Fibroblast of skin of left biceps (primary cell): ENCODE measurements at places on chromosomes 3 and 15.

DNA sequence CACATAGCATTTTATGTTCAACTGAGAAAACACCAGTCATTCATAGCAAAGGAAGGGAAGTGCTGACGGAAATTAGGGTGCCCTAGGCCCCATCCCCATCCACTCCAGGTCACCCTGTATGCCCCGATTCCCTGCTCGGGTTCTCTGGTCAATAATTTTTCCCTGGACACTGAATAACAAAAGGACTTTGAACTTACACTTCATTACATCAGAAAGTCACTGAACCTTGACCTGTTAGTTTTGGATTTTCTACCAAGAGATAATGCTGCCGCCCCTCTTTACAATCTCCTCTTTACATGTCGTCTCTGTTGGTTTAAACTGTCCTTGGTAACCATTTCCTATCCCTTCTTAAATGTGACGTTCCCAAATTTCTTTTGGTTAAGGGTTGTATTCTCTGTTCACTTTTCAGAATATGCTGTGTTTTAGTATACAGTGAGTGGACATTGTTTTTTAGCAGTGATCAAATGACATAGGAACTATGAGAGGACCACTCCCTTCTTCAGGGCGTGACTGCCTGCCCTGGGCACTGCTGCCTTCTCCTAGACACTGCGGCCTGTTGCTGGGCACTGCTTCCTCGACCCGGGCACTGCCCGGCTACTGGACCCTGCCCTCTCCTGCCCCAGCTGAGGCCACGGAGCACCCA, 13.6 kb upstream of the AHSG start:
- no peak for DNase-seq

- no peak for DNase-seq
Observed at GRCh38 chr3:149655826-149656574, 1.8 kb downstream of the WWTR1 start.

DNA sequence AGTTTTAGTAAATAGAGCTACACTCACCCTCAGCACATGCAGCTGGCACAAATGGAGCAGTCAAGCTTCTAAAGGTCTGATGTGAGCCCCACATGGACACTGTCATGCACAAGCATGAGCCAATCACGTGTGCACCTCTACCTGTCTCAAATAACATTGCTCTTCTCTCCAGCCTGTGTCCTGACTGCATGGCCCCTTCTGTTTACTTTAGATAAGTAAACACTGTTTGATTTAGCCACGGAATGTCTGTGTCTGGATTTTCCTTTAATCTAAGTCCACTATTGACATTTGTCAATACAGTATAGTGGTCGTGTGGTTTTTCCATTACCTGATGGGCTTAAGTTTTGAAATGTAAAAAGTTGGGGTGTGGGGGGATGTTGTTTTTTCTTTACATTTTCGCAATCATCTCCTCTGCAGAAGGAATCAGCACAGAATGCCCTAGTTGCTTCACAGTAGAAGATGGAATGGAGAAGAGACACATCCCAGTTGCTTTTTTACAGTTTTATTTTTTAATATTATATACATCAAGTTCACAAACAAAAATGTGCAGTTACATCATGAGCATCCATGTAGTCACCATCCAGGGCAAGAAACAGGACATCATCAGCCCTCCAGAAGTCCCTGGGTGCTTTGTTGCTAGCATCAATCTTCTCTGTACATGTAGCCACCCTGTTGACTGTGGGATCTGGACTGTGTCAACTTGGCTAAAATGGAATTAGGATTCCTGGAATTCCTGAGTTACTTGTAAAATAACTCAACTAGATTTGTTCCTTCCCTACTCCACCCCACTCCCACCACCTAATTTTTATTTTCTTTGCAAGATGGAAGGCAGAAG, 146.1 kb downstream of the UACA start:
- no peak for DNase-seq

DNA sequence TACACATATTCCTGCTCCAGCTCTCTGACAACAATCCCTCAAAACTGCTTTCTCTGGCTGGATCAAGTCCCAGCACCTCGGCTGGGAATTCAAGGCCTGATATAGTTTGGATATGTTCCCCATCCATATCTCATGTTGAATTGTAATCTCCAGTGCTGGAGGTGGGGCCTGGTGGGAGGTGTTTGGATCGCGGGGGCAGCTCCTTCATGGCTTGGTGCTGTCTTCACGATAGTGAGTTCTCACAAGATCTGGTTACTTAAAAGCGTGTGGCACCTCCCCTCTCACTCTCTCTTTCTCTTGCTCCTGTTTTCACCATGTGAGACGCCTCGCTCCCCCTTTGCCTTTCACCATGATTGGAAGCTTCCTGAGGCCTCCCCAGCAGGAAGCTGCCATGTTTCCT, 47.4 kb upstream of the SYN2 start:
- DNase-seq, result no peak

- peak; percentile 13 for DNase-seq
Observed at GRCh38 chr3:74315291-74315690, 299.2 kb downstream of the CNTN3 start.

DNA sequence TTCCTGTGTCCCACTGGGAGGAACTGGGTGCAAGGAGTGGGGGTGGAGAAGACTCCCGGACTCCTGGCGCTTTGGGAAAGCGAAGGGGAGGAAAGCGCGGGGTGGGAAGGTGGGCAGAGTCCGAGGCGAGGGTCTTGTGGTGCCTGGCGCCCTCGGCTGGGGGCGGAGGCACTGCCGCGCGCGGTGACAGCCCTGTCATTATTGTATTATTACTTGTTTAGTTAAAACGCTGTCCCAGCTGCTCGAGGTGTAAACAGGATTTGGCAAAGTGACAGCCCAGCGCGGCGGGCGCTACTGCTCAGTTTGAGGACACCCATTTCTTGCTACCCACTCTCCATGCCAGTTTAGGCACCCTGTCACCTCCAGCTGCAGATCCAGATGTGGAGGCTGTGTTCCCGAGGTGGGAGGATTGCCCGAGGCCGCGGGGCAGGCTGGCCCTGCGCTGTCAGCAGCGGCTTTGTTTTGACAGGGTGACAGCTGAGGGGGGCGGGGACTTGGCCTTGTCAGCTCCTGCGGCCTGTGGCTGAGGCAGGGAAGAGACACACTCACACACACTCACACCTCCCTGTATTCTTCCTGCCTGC, 1.0 kb downstream of the KAT2B start:
- DNase-seq, result no peak

DNA sequence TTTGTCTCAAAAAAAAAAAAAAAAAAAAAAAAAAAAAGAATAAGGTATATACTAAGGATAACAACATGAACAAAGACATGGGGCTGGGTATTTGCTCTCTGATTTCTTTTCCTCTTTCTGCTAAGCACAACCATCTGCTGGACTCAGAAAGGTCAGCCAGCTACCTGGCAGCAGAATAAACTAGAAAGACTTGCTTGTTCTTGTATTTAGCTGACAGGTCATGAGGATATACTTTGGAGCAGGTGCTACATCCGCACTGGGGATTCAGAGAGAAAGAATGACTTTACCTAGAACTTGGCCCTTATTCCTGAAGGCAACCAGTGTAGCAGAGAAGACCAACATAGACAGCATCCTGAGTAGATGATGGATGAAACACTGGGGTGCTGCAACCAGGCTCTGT, 550.5 kb downstream of the NTRK3 start:
- DNase-seq, result no peak

- no peak for DNase-seq
Observed at GRCh38 chr3:82641701-82642100, 880.3 kb upstream of the GBE1 start.

GRCh38 chr15:44009038-44009437, 182.2 kb downstream of the WDR76 start:
- DNase-seq, result peak; percentile 5

DNA sequence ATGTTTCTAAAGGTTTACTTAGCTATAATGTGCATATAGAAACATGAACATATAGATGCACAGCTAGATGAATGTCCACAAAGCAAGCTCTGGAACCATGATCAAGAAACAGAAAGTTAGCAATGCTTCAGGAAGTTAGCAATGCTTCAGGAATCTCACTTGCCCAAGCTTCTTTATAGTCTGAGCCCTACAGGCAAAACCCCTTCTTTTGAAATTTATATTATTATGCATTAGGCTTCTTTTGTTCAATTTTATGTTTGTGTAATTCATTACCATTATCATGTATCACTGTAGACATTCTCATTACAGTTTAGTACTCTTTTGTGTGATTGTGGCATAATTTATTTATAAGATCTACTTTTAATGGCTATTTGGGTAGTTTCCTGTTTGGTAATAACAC, 286.4 kb upstream of the BCHE start:
- DNase-seq, result no peak

- DNase-seq, result peak; percentile 26
Observed at GRCh38 chr3:193053046-193053435, 135.4 kb upstream of the MB21D2 start.
